ENCODE measurements at places on chromosomes 1 and 21. TPM values are rescaled to one million over a fixed set of nuclear protein-coding genes. Genes with fewer than 3 reads are reported as not detected.

The CASZ1 gene
- 1.8 TPM for total RNA-seq

The LCE1D gene
- not detected for total RNA-seq

The TNNI3K gene
- total RNA-seq: 0.61 TPM

The S1PR1 gene
- 17.1 TPM for total RNA-seq

The HSD3B1 gene
- total RNA-seq: 0.09 TPM

The ZBTB37 gene
- 4.7 TPM for total RNA-seq

The RUNX1 gene
- total RNA-seq: 18.5 TPM

The NBPF14 gene
- 9.7 TPM for total RNA-seq

The CD1B gene
- 456 TPM for total RNA-seq

The IFI16 gene
- 204 TPM for total RNA-seq

The CA6 gene
- total RNA-seq: 1.5 TPM

The DUSP10 gene
- total RNA-seq: 9.3 TPM

The AMPD1 gene
- 0.05 TPM for total RNA-seq

The MMP23B gene
- total RNA-seq: 4.1 TPM

The ZNF683 gene
- total RNA-seq: 0.57 TPM

The CD1E gene
- total RNA-seq: 964 TPM

The SAMD13 gene
- 3.7 TPM for total RNA-seq

The CDA gene
- total RNA-seq: 0.33 TPM

The GPR52 gene
- total RNA-seq: 0.52 TPM

The HPDL gene
- total RNA-seq: 6.8 TPM

The PLA2G2F gene
- 0.47 TPM for total RNA-seq

The SPATA46 gene
- not detected for total RNA-seq

The AADACL3 gene
- 0.05 TPM for total RNA-seq

The CCDC190 gene
- total RNA-seq: under 0.01 TPM

The EXTL1 gene
- 0.09 TPM for total RNA-seq

The FCRL4 gene
- total RNA-seq: 0.19 TPM

The THEMIS2 gene
- total RNA-seq: 17.2 TPM

The TMIGD3 gene
- 1.8 TPM for total RNA-seq

The CLCNKB gene
- total RNA-seq: 0.05 TPM

The PDXK gene
- 33.3 TPM for total RNA-seq

The TIE1 gene
- total RNA-seq: 4.8 TPM

The HNRNPCL2 gene
- total RNA-seq: not detected

The NGF gene
- total RNA-seq: 0.47 TPM

The SEC16B gene
- 0.28 TPM for total RNA-seq

The VASH2 gene
- total RNA-seq: 7.6 TPM

The SPRR5 gene
- not detected for total RNA-seq

Measured in thymus (tissue), 14 donors.